ENCODE measurements at places on chromosomes 2 and 18. TPM values are rescaled to one million over a fixed set of nuclear protein-coding genes. Genes with fewer than 3 reads are reported as not detected.

DYNAP gene
- not detected for polyA plus RNA-seq

XDH gene
- polyA plus RNA-seq, result 0.04 TPM

ACTG2 gene
- polyA plus RNA-seq, result 110 TPM

ITGAV gene
- 36.0 TPM for polyA plus RNA-seq

CACNB4 gene
- polyA plus RNA-seq, result 9.7 TPM

CTIF gene
- polyA plus RNA-seq, result 35.6 TPM

DNA sequence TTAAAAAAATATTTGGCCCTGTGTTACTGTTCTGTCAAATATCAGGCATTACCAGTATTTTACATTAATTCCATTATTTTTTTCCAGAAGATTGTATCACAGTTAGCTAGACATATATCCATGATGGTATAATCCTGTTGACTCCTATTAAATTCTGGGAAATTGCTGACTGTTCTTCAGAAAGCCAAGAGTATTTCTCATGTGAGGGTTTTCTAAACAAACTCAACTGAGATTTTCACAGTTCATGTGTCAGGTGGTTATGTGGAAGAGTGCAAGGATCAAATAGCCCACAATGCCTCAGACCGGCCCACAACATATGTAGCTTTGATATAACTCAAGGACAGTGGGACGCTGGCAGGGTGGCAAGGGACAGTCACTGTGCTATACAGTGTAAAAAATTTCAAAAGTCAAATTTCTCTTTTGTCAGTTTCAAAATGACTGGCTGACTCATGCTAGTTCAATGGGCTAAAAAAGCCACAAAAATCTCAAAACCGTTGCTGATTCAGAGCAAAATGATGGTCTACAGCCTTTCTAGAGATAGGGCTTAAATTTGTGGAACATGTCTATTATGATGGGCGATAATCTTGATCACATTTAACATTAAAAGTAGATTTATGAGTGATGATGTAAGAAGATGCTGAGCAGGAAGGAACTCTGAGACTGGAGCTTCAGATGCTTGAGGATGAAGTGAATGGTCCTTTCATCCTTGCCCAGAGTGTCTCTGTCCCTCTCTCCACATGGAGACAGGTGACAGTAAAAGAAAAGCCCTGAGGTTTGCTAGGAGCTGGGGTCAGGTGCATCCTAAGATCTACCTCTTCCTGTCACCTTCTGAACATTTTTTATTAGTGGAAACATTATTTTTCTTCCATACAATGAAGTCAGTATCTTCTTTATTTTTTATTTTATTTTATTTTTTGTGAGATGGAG is 175.8 kb upstream of the PIEZO2 start:
- DNase-seq, result no peak

DNA sequence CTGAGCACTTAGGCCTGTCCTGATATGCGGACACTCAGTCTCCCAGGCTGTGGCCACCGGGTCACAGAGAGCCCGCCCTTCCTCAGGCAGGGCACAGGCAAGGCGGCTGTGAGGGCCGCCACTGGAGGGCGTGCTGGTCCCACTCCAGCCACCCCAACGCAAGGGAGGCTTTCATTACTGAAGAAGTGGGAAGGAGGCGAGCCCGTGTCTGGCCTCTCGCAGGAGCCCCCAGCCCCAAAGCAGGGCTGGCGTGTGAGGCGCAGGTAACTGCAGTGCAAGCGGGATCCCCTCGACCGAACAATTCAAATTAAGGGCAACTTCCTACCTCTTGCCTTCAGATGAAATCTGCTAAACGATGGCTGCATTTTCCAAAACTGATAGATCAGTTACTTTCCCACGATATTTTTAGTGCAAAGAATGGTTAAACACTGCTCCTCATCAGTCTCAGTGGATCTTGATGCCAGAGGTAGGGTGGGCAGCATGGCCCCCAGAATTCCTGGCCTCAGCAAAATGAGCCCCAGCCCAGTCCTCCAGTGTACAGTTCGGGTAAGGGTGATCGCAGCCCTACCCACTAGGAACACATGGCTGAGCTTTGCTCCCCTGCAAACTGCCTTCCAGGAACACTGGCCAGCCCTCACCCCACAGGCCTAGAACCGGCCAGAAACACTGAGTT is 97.2 kb downstream of the SEPTIN10 start:
- no peak for DNase-seq

DNA sequence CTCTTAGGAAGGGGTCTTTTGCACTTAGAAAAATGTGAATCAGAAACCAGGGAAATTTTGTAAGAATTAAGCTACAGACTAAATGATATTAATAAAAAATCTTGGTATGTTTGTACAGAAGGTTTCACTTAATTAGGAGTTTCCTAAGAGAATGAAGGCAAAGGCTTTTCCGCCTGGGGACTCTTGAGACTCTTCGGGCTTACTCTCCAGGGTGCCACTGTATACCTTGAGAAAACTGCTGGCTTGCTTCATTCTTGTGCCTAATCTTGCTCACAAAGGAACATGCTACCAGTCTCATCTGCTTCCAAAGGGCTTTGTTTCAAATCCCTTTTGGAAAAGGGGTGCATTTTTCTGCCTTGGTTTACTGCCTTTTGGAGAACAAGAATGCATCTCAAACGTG is 49.5 kb downstream of the ACTR2 start:
- DNase-seq, result no peak

DNA sequence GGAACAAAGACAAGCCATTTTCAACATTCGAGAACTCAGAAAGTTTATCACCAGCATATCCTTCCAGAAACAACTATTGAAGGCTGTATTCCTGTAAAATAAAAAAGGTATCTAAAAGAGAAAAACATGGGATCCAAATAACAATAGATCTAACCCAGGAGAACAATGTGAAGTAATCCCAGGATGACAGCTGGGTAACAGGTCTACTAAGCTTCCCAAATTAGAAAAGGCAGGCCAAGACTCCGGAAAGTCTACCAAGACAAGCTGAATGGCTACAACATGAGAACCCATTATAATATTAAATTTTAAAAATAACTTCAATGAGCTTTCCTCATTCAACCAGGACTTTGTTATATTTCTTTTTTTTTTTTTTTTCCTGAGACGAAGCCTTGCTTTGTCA is 6.5 kb downstream of the PIAS2 start:
- no peak for DNase-seq

- no peak for DNase-seq
Measured at GRCh38 chr2:9018534-9018933, 15.1 kb upstream of the MBOAT2 start.

DNA sequence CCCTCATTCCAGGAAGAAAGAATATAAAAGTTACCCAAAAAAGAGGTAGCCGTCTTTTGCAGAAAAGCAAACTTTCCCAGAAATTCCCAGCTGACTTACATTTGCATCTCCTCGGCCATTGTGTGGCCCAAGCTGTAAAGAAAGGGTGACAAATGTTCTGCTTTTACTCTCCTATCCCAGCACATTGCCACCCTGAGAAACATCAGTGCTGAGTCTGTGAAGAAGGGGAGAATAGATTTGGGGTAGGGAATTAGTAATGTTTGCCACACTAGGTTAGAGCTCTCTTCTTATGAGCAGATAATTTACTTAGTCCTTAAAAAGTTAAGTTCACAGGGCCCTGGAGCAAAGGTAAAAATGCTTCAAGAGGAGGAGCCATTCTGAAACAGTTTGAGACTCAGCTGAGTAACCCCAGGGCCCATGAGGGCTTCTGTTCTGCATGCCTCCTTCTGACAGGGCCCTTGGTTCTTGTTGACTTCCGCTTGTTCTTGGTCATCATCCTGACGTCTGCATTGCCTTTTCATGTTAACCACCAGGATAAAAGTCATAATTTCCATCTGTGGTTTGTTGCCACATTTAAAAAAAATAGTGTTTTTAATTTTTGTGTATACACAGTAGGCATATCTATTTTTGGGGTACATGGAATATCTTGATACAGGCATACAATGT is 550.7 kb downstream of the RNF144A start:
- no peak for DNase-seq

DNA sequence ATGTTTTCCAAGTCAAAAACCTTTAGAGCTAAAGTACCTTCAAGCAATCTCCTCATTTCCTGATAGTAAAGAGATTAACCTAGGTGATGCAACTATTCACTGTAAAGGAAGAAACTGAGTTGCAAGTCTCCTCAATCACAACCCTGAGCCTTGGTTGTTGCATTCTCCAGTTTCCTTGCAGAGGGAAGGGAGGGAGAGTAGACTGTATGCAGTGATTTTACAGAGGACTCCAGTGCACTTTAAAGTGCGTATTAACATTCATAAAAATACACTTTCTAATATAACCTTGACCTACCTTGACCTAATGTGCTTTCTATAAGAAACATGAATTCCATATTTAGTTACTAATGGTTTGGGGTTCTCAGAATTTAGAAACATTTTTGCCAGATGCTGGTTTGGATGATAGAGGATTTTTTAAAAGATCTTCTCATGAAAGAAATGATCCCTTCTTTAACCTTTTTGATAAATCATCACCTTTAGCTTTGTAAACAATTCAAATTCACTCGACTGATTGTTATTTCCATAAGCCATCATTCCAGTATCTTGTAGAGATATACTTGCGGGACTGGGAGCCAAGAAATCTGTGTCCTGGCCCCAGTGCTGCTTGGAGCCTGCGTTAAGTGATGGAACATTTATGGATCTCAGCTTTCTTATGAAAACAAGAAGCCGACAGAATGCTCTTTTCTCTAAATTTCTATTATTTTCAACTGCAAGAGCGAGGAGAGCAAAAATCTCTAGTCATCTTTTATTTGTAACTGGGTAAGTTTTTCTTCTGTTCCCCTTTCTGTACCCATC is 228.3 kb downstream of the ZNF521 start:
- DNase-seq, result no peak

DNA sequence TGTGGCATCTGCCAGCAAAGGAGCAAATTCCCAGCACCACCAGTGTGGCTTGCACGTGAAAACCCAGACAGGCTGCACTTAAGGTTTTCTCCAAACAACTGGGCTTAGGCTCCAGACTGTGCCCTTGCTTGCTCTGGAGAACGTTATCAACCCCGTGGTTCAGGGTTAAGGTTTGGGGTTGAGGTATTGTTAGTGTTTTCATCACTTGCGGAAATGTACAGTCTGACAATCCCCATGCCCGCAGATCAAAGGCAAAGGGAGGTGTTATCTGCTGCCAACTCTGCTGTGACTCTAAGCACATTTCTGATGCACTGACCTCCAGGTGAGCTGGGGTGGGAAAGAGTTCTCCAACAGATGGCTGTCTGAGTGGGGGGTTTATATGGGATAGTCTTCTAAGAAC is 253.5 kb upstream of the NT5C1B start:
- DNase-seq, result no peak

DNA sequence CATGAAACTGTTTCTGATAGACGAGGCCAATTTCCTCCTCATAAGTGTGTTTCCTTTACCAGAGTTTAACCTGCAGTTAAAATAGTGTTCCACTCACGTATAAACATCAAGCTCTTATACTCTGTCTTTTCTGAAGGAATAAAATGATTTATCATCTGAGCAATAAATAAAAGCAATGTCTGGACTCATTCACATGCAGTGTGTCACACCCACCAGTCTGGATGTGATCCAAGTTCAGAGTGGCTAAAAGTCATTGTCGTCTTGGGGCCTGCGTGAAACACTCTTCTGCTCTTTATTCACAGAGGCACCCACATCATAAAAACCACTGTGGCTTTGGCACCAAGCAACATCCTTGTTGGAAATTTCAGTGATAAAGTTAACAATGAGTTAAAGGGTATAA is 19.5 kb upstream of the SLC9A4 start:
- no peak for DNase-seq

GRCh38 chr2:18232731-18233438 is 327.6 kb downstream of the RDH14 start:
- no peak for DNase-seq

DNA sequence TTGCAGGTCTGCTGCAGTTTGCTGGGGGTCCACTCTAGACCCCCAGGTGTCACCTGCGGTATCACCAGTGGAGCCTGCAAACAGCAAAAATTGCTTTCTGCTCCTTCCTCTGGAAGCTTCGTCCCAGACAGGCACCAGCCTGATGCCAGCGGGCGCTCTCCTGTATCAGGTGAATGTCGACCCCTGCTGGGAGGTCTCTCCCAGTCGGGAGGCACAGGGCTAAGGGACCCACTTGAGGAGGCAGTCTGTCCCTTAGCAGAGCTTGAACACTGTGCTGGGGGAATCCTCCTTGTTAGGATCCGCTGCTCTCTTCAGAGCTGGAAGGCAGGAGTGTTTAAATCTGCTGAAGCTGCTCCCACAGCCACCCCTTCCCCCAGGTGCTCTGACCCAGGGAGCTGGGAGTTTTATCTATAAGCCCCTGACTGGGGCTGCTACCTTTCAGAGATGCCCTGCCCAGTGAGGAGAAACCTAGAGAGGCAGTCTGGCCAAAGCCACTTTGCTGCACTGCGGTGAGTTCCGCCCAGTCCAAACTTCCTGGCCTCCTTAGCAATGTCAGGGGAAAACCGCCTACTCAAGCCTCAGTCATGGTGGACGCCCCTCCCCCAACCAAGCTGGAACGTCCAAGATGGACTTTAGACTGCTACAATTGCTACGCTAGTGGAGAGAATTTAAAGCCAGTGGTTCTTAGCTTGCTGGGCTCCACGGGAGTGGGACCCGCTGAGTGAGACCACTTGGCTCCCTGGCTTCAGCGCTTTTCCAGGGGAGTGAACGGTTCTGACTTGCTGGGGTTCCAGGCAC is 652.5 kb downstream of the KCNJ3 start:
- DNase-seq, result no peak

GRCh38 chr2:238423561-238424312 is 3.0 kb upstream of the ASB1 start:
- no peak for DNase-seq

GRCh38 chr2:165149439-165149838 is 54.4 kb downstream of the SCN3A start:
- DNase-seq, result peak; percentile 3

DNA sequence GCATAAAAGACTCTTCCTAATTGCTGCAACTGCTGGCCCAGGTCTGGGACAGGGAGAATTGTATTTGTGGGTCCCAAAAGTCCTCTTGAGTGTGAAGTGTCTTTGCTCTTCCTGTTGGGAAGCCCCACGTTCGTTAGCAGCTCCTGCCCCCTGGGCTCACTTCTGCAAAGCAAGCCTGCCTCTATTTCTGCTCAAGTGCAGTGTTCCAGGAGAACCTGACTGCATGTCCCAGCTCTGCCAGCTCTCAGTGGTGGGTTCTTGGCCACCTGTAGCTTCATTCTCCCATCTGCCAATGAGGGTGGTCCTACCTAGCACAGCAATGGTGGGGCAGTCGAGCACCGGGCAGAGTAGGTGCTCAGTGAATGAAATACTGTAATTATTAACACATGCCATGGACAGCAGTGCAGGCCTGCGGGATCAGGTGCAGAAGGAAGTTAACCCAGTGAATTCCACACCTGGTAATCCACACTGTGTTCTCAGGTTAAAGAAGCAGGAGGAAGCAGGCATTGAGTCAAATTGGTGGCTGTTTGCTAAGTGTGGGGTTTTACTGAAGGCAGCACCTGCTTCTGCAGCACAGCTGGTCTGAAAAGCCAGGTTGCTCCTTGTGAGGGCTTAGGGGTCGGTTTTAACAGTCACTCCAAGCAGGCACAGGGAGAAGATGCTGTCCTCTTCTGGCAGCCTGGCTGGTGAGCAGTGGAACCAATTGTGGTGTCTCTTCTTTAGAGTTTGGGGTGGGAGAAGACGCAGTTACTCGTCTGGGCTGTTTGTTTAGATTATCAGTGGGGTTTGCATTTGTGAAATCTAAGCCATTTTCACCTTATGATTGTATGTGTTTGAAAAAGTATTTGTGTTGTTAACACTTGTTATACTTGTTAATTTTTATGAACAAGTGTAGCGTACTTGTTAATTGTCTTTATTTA is 54.3 kb downstream of the DGKD start:
- no peak for DNase-seq

Measured in right lung (tissue), 10 donors.